GM23248 (cell line): ENCODE measurements at places on chromosomes 1 and 21.

DNA sequence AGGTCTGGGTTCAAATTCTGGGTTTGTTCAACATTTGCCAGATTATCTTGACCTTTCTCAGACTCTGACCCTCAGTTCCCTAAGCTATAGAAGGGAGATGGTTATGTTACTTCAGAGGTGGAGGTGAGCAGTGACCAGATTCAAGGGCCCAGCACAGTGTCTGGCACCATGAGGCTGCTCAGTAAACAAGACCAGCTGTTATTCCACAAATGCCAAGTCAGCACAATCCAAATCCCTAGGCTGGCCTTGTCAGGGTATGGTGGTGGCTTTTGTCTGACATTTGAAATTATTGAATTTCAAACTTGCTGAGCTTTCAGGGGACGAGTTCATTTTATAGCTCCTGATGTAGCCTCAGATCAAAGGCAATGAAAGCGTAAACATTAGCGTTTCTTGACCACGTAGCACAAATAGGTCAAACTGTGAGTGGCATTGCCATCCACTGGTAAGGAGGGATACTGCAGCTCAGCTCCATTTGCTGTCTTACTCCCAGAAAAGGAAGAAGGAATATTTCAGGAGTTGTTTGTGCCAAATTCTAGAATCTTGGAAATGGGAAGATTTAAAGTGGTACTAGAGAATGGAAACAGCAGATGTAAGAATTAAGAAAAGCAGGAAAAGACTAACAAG is 94.3 kb upstream of the EDN2 start:
- peak; percentile 30 for DNase-seq

DNA sequence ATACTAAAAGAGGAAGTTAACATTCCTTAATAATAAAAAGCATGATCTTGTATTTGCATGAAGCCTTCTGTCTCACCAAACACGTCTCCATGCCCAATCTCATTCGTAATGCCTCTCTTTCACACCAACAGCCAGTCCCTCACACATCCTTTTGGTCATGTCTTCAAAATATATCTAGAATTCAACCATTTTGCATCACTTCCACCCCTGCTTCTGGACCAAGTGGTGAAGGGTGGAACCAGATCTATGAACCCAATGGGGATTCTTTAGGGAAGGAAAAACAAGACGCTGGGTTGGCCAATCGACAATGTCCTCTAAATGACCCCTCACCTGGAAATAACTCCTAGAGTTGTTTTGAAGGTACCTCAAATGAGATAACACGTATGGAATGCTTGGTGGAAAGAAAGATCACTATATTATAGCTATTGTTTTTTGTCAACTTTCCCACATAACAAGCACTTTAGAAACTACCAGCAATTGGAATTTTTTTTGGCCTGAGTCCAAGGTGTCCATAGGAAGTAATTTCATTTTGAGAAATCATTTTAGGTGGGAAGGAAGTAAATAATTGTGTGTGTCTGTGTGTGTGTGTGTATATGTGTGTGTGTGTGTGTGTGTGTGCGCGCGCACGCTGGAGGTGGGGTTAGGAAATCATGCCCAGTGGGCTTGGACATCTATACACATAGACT is at the start of gene KCNA10:
KCNA10 (minus strand) TSS at position 51 of the 686 bp plus-strand sequence. CDS start 388 bp downstream, outside the sequence.
- DNase-seq, result no peak

DNA sequence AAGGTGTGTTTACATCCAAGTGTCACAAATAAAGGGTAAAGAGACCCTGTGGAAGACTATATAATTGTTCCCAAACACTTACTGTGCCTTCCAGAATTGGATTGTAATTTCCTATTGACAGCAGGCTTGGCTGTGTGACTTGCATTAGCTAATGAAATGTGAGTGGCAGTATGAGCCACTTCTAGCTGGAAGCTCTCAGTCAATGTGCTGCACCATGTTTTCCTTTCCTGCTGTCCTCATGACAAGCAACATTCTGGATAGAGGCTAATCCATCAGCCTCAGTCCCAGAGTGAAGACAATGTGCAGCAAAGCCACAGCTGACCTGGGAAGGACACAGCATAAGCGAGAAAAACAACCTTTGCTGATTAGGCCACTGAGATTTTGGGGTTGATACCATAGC is 5.9 kb upstream of the FOXJ3 start:
- no peak for DNase-seq

DNA sequence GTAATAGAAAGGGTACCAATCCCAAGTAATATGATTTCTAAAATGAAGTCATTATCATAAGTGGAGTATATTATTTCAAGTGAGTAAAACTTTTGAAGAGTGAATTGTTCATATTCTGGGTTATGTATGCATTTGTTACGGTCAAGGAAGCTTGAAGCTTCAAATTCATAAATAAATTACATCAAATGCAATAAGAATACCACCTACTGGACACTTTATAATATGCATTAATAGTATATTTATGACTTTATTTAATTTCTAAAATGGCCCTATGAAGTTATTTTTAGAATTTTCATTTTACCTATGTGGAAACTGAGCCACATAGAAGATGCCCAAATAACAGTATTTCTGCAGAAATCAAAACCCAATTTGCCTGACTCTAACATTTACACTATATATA is 260.6 kb downstream of the SMYD3 start:
- no peak for DNase-seq

- no peak for DNase-seq
Measured at GRCh38 chr1:201183209-201183608, 7.4 kb upstream of the IGFN1 start.

GRCh38 chr1:39761557-39762260 is 9.4 kb downstream of the OXCT2 start:
- DNase-seq, result no peak

GRCh38 chr1:194535369-194535768 is 1349.0 kb upstream of the B3GALT2 start:
- DNase-seq, result no peak

DNA sequence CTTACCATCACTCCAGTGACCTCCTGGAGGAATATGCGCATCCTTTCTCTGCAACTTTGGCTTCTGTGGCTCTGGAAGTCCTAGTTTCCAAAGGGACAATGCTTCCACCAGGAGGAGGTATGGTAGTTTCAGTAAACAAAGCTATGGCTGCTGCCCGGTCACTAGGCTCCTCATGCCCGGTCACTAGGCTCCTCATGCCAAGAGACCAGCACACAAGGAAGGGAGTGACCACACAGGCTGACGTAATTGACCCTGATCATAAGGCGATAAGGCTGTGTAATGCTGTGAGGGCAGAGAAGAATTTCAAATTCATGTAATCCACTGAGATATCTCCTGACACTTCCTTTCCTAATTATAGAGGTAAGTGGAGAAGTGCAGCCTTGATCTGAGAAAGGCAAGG is 102.9 kb downstream of the DTL start:
- no peak for DNase-seq

GRCh38 chr21:39196310-39196709 is 13.1 kb upstream of the PSMG1 start:
- no peak for DNase-seq

- no peak for DNase-seq
Measured at GRCh38 chr1:42955311-42956063, 3.2 kb downstream of the SLC2A1 start.

- peak; percentile 93 for DNase-seq
Measured at GRCh38 chr1:235999259-235999925, 65.5 kb downstream of the NID1 start.
